AG09309 (cell line): ENCODE measurements at places on chromosomes 6 and 20.

DNA sequence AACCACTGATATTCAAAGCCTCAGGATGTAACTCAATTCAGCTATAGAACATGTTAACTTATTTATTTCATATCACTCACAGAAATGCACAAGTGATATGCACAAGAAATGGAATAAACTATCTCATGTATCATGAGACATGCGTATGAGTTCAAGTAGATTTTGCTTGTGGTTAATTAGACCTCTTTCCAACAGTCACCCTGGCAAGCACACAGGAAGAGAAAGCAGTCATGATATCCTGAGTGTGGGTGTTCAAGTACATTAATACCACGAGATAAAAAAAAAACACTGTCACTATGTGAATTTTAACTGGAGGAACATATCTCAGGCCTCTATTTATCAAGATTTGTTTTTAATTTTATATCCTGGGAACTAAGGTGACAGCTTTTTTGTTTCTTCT is 64.2 kb downstream of the LAMP5 start:
- no peak for DNase-seq

GRCh38 chr6:28585335-28585734 is 59.7 kb downstream of the GPX5 start:
- DNase-seq = no peak

DNA sequence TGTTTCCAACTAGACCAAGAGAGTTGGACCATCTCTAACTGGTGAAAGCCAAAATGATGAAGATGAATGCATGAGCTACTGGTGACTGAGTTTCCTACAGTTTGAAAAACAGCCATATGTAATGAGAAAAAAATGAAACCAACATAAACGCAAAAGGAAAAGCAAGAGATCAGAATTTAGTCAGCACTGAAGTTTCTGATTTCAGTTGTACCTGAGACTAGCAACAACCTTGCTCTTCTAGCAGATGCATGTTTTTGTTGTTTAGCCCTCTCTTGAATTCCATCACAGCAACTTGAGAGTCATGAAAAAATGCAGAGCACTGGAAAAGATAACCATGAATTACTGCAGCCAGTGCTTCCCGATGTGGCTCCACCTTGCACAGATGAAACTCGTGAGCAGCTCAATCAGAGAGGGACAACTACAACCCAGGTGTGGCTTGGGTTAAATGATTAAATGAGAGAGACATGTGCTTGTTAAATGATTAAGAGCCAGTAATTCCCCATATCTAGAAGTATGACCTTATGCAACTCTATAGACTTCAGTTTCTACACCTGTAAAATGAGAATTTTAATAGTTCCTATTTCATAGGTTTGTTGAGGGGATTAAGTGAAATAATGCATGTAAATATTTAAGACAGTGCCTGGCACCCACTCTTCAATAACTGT is 104.8 kb downstream of the ELOVL4 start:
- no peak for DNase-seq

DNA sequence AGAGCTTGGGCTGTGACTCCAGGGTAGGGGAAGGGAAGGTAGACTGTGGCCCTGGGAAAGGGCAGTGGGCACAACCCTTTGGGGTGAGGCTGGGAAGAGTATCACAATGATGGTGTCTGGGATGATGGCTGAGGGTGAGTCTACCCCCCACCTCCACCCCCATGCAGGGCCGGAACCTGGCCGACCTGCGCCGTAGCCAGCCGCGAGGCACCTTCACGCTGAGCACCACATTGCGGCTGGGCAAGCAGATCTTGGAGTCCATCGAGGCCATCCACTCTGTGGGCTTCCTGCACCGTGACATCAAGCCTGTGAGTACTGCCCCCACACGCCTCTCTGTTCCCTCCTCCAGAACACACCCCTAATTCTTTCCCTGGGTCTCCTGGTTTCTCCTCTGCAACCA is 10.1 kb downstream of the TTBK1 start:
- DNase-seq = no peak

- no peak for DNase-seq
Measured at GRCh38 chr6:133017581-133017980, 203.2 kb downstream of the RPS12 start.

- DNase-seq = no peak
Measured at GRCh38 chr20:15195378-15195777, 858.0 kb upstream of the FLRT3 start.

- no peak for DNase-seq
Measured at GRCh38 chr6:45696738-45697137, 318.9 kb downstream of the CLIC5 start.

DNA sequence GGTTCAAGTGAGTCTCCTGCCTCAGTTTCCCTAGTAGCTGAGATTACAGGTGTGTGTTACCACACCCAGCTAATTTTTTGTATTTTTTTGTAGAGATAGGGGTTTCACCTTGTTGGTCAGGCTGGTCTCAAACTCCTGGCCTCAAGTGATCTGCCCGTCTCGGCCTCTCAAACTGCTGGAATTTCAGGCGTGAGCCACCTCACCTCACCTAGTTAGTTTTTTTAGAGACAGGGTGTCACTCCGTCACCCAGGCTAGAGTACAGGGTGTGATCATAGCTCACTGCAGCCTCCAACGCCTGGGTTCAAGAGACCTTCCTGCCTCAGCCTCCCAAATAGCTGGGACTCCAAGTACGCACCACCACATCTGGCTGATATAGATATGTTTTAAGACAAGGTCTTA is 22.9 kb downstream of the SYTL3 start:
- no peak for DNase-seq

DNA sequence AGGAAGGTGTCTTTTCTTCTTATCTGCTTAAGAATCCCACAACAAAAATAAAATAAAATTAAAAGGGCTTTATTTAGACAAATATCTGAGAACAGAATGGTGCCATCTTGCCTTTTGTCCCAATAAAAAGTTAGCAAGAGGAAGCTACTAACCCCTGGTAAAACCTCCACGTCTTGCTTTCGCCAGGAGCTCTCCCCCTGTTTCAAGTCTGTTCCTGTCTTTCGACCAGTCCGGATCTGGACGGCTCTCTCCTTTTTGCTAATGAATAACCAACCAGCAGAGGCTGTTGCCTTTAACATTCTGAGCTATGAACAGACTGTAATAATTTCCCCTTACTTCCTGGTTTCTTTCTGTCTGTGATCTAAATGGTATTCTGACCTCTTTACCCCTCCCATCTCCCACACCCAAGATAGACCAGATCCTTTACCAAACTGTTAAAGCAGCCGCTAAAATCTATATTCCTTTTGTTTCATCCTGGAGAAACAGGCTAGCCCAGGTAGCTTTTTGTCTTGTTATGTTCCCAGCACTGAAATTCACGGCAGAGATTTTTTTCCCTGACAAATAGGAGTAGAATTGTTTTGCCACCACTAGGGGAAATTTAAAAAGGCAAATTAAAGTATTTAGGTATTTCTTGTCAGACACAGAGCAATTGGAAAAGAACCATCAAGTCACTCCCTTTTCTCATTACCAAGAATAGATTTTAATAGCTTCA is at the start of gene FRK:
Gene FRK (minus strand): TSS at position 320 of the 712 bp plus-strand sequence. CDS start 580 bp downstream, outside the sequence.
- no peak for DNase-seq

DNA sequence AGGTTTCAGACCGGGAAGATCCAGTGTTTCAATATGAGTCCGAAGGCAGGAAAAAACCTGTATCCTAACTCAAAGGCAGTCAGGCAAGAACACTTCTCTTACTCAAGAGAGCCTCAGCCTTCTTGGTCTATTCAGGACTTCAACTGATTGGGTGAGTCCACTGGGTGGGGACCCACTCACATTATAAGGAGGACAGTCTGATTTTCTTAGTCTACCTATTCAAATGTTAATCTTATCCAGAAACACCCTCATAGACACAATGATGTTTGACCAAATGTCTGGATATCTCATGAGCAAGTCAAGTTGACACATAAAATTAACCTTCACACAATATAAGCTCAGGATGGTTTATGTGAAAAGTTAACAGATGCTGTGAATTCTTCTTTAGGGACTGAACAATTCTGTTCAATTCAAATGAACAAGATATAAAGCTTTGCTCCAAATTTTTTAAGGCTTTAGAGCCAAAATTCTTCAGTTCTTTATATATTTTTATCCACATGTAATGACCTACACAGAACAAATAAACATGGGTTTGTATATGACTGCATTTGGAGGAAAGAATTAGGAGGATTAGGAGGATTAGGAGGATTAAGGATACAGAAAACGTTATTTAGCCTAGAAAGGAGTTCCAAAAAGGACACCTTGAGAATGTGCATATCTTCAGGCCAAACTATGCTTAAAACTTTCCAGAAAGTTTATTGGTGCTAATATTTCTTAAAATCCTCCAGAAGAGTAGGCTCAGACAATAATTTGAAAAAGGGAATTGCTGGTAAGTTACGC is 35.3 kb upstream of the LAMA2 start:
- DNase-seq = no peak

DNA sequence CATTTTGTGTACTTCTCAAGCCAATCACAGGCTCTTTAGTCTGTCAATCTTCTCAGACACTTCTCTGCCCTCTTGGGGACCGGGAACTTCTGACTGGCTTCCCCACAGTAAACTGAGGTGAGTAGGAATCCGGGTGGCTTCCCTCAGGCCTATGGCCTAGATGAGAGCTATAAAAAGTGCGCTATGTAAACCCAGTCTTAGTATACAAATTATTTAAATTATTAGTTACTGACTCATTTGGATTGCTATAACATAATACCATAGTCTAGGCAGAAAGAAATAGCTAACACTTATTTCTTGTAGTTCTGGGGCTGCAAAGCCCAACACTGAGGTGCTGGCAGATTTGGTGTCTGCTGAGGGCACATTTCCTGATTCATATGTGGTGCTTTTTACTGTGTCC is 109.2 kb upstream of the MCHR2 start:
- DNase-seq = no peak
